ENCODE measurements at places on chromosomes 11 and 22.

DNA sequence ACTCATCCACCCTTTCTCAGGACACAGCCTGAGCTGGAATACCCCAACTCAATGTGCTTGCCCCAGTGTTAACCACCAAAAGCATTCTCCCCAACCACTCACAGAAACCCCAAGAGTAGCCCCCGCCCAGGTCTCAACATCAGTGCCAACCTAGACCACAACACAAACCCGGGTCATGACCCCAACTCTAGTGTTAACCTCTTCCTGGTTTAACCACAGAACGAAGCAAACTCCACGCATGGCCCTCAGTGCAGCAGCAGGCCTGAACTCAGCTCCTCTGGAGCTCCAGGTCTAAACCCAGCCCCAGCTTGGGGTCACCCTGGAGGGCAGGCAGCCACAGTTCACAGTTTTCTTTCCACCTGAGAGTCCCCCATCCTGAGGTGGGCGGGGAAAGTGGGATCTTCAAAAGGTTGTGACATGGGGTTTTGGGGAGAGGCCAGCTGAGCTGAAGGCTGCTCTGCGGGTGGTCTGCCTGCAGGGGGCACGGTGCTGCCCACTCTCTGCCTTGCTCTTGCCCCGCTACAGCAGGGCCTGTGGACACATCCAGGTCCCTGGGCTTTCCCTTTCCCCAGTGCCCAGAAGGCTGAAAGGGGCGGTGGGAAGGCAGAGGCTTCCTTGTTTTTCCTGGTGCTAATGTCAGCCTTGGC, 37.9 kb downstream of the NECTIN1 start:
- no peak for DNase-seq

DNA sequence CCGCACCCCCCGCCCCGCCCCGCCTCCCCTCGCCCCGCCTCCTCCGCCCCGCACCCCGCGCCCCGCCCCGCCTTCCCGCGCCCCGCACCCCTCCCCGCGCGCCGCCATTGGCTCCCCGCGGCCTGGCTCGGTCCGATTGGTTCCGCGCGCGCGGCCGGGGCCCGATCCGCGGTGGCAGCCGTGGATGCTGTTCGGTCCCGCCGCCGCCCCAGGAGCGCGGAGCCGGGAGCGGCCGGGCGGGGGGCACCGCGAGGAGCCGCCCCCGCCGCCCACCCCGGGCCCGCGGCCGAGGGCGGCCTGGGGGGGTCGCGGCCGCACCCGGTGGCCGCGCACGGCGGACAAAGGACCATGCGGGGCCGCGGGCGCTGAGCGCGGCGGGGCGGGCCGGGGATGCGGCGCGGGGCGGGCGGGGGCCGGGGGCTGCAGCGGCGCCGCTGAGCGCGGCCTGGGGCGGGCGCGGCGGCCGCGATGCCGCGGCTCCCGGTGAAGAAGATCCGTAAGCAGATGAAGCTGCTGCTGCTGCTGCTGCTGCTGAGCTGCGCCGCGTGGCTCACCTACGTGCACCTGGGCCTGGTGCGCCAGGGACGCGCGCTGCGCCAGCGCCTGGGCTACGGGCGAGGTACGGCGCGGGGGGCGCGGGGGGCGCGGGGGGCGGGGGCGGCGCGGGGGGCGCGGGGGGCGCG, at the start of gene B4GALNT4:
Gene B4GALNT4 (plus strand): TSS at position 164 of the 683 bp plus-strand sequence. CDS start 305 bp downstream, at position 469.
- DNase-seq, result no peak

DNA sequence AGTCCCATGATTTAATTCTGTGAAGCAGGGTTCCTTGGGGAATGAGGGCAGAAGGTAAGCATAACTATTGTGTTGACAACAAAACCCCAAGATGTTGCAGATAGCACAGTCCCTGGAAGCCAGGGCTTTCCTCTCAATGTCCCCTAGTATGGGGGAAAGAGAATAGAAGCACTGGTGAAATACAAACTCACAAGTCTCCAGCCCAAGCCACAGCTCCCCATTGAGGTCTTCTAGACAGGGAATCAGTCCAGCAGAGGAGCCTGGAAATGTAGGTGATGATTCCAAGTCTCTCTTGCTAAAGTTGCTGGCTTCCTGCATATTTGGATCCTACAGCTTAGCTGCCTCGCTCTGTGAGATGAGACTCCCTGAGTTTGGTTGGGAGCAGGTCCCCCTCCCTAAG, 31.7 kb upstream of the DRD2 start:
- no peak for DNase-seq

GRCh38 chr11:65489706-65490320, 9.0 kb upstream of the MALAT1 start:
- no peak for DNase-seq

GRCh38 chr11:45805305-45806071, 539 bp downstream of the SLC35C1 start:
- no peak for DNase-seq

DNA sequence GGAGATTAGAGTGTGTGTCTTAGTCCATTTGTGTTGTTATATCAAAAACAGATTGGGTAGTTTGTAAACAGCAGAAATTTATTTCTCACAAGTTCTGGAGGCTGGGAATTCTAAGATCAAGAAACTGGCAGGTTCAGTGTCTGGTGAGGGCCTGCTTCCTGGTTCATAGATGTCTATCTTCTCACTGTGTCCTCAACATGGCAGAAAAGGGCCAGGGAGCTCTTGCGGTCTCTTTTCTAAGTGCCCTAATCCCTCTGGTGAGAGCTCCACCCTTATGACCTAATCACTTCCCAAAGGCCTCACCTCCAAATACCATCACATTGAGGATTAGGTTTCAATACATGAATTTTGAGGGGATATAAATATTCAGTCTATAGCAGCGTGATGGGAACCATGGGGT, 25.5 kb upstream of the AMOTL1 start:
- no peak for DNase-seq

DNA sequence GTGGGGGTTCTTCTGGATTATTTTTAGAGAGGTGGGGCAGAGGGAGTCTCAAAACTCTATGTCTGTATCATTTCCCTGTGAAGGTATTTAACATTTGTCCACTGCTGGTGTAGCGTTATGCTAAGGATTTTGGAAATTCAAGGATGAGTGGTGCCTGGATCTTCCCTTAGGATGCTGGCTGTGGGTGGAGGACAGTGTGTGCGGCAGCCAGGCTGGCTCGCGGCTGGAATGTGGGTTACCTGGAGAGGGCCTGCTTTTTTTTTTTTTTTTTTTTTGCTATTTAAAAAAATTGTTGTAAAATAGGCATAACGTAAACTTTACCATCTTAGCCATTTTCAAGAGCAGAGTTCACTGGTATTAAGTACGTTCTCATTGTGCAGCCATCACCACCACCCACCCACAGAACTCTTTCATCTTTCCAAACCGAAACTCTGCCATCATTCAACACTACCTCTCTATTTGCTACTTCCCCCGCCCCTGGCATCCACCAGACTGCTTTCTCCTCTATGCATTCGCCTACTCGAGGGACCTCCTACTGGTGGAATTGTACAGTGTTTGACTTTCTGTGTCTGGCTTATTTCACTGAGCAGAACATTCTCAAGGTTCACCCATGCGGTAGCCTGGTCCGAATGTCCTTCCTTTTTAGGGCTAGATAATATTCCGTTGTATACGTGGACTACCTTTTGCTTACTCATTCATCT, 67.1 kb downstream of the PARVB start:
- DNase-seq, result peak; percentile 9

Measured in stimulated activated CD4-positive, alpha-beta T cell treated with anti-CD3 and anti-CD28 coated beads, Interleukin-2, amount 100 ng/mL, for 4 hours (primary cell).